ENCODE measurements at places on chromosomes 4 and X.
A peak's percentile ranks its signal among the peaks of the same experiment; 100 is the strongest.

DNA sequence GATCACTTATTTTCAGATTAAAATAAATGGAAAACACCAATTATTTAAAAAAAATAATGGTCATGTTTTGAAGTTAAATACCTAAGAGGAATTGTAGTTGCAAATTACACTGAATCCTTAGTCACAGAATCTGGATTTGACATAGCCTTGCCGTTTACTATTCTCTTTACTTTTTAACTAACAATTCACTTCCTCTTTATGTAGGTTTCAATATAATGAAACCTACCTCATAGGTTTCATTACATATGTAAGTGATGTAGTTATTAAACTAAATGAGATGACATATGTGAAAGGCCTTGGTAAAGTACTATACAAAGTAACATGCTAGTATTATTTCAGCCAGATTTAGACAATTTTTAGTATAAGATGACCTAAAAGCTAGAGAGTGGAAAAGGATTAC lies 6.5 kb downstream of the SPP1 start:
- DNase-seq, result no peak

- no peak for DNase-seq
These were observed 27.8 kb downstream of the DIPK2B start for GRCh38 chrX:45172890-45173289.

DNA sequence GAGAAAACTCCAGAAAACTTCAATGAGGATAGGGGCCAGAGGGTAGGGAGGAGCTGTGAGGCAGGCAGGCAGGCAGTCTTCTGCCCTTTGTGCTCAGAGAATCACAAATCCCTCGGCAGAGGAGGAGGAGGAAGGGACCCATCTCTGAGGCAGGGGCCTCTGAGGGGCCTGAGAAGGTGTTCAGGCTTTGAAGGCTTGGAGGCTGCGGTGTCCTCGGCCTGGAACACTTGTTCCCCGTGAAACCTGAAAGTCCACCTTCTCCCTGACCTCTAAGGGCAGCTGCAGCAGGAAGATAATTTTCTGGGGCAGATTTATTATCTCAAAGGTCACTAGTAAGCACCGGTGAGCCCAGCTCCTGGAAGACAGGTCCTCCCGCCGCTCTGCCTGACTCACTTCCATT lies 200.3 kb upstream of the BCOR start:
- DNase-seq, result no peak

DNA sequence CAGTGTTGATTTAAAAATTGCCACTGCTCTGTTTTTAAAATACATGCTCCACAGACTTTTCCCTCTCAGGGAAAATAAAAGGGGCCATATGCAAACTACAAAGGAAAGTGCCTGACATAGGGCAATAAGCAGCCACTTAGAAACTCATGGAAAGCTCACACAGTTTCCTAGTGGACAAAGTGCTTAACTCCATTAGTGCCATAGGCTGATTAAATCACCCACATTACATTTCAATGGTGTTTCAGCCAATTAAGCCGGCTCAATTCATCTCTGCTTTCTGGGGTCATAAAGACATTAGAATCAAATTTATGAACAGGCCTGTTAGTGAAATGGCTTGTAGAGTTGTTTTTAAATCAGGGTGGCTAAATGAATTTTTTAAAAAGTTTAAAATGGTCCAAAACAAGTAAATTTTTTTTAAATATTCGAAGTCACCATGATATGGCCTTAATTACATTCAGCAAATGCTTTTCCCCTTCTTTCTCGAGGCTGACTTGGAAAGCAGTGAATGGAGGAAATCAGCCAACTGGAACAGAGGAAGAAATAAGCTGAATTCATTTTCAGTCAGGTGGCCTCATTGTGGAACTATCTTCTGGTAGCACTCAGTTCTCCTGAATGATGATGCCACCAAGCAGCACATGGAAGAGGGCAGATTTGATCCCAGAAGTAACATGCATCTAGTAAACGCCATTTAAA lies 2305.1 kb upstream of the AGA start:
- DNase-seq, result peak; percentile 2

DNA sequence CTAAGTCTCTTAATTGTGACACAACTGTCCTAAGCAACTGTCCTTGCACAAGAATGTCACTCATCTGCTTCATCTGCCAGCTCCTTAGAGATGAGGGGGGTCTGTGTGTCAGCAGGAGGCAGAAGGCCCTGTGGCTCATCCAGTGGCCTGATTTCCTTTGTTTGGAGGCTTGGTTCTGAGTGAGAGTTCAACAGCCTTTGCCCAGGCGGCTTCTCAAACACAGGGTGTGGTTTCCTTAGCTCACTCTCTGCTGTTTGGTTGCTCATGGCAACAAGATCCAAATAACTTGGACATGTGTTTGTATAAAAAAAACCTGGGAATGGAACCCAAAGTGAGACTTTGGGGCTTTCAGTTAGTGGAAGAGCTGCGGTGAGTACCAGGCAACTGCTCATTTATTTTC lies 46.6 kb downstream of the MAP7D3 start:
- DNase-seq, result no peak

DNA sequence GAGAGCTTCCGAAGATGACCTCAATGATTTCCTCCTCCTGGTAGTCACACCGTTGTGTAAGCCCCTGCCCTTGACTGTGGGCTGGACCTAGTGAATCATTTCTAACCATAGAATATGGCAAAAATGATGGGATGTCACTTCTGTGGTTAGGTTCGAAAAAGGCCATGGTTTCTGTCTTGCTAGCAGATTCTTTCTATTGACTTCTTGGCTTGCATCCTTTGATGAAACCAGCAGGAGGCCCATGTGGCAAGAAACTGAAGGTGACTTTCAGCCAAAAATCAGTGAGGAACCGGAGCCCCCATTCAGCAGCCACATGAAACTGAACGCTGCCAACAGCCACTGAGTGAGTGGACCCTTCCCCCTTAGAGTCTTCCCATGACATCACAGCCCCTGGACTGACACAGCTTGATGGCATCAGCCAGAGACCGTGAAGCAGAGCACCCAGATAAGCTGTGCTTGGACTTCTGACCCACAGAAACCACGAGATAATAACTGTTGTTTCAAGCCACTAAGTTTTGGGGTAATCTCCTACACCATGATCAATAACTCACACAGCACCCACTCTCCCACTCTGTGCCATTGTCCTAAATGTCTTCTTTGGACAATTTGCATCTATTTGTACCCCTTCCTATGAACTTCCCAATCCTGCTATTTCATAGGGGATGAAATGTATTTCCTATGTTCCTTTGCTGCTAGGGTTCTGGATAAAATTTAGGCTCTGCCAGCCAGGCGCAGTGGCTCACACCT lies 148.0 kb upstream of the STX18 start:
- no peak for DNase-seq

DNA sequence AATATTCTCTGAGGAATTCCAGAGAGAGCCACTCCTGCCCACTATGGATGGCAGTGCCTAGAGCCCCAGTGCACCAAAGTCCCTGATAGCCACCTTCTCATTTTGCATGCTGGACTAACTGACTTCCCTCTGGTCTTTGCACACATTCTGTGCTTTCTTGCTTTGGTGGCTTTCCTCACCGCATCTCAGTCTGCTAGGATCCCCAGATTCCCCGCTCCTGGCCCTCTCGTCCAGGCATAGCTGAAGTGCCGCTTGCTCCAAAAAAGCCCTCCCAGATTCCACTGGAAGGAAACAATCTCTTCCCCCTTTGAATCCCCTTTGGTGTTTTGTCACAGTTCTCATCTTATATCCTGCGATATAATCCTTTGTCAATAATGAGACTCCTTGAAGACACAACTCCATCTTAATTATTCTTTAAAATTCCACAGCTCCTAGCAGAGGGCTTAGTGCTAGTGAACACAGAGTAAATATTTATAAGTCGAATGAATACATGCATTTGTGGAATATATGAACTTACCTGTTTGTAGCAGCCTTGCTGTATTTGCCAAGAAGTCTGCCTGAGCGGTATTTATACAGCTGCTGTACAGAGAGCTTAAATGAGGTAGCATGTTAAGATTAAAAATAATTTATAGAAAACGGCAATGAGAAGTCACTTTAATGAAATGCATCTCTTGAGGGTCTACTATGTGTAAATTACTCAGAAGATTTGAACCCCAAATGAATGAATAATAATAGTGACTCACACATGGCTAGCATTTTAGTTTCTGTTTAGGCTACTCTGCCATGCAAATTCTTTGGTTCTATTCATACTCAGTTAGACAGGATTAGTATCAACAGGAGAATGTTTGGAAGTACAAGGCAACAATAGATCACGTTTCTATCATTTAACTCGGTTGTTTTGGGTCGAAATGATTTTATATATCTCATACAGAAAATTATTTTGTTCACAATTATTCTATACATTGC lies 421.9 kb upstream of the TENM3 start:
- no peak for DNase-seq

DNA sequence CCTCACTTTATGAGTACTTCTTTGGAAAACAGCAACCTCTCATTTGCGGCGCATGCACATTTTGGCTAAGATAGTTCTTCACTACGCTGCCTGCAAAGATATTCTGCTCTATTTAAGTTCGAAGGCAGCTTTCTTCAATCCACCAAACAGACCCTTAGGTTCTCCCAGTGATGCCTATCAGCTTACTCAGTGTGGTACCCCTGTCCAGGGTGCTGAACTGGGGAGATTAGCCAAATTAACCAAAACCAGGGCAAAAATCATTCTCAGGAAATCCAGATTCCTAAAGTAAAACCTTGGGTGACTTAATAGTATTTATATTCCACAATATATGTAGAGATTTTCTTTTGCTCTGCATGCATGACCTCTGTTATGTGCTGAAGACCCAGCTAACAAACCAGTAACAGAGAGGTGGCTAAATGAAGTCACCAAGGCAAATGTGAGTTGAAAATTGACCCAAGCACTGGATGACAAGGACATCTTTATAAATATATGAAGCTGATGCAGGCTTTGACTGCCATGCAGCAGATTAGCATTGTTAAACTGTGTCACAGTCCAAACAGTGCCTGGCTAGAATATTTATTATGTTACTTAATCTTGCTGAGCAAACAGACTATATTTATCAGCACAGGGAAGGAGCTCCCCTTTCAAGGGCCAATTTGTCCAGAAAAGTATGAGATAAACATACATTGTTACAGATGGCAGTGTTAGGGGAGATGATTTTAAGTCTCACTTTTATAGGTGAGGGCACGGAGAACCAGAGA lies 418.2 kb downstream of the STIM2 start:
- DNase-seq, result no peak

- no peak for DNase-seq
These were observed 32.9 kb downstream of the HERC6 start for GRCh38 chr4:88411491-88412096.
